ENCODE measurements at places on chromosomes 11 and 22.

DNA sequence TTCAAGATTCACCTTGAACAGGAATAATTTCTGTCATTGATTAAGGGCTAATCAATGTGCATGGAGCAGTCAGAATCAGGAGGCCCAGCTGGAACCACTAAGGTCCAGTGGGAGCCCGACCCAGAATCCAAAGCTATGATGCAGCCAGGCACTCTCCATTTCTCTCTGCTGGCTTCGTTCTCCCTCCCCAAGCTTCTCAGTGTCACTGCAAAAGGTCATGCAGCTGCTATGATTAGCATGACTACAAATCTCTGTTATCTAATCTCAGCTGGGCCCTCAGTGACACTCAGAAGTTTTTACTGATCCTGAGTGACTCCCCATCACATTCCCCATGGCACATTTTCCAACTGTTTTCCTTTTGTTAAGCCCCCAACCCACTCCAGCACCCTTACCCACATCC lies 31.1 kb upstream of the PRSS23 start:
- DNase-seq: no peak

GRCh38 chr11:6655020-6655789 lies 404 bp downstream of the DCHS1 start:
- no peak for DNase-seq

- no peak for DNase-seq
Observed at GRCh38 chr22:44118645-44119315, 61.9 kb upstream of the PARVG start.

DNA sequence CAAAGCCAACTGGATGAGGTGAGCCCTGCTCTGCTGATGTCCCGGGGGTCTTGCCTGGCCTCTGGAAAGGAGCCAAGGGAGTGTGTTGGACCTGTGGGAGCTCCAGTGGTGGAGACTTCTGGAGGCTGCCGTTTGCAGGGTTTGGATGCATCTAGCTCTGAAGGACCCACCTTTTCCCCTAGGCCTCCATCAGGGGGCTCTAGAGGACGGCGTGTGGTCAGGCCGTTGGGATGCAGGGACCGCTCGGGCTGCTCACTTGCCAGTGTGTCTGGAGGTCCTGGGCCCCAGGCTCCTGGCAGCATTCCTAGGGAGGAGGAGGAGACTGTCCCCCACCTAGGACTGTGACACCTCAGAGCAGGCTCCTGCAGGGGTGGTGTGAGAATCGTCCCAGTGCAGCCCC lies 58.3 kb downstream of the PRDM11 start:
- DNase-seq: no peak

GRCh38 chr22:47232753-47233152 lies 470.3 kb downstream of the TBC1D22A start:
- DNase-seq: no peak

DNA sequence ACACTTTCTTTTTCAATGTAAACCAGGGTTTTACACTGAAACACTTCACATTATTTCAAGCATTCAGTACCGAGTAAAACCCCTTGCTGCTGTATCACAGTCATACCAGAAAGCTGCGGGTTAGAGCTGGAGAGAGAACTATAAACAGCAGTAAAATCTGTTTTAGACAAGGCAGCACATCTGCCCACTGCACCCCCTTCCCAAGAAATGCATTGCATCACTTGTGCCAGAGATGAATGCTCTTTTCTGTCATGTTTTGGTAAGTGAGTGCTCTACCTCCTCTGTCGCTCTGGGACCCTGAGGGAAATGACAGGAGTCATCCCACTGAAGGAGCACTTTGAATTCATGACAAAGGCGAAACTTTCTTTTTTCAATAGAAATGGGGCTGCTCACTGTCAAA lies 107.2 kb downstream of the MAML2 start:
- DNase-seq: peak; percentile 40

DNA sequence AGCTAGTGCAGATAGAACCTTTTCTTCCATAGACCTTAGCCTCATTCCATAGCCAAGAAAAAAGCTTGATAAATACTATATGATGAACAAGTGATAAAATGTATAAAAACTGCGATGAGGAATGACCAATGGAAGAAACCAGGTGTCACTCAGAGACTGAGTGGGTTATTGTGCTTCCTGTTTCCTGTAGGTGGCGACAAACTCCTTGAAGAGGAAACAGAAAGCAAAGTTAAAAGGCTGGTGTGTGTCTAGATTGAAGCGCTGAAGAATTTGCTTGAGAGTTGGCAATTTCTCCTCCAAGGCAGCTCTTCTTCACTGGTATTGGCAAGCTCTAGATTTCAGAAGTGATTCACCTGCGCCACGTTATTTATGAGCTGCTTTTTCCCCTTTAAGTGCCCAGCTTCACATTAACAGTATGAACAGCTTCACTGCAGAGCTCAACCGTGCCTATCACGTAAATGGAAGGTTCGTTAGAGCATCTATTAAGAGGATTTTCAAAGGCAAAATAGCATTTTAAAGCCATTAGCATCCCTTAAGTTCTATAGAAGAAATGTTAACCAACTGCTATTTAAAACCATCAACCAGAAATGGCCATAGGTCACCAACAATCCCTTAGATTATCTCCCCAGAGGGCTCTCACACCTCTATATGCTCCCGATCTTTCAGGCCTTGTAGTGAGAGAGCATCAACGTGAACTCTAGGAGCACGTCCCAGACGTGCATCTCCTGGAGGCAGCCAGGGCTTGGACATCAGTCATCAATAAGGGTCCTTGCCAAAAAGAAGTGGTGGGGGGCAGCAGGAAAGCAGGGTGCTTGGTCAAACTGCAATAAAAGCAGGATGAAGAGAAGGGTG lies 179.4 kb downstream of the CADM1 start:
- DNase-seq: no peak

GRCh38 chr11:104529906-104530305 lies 366.0 kb upstream of the PDGFD start:
- DNase-seq: no peak

GRCh38 chr11:32386770-32387377 lies 48.5 kb downstream of the WT1 start:
- DNase-seq: no peak

- no peak for DNase-seq
Observed at GRCh38 chr11:76671237-76671592, 668 bp upstream of the LRRC32 start.

DNA sequence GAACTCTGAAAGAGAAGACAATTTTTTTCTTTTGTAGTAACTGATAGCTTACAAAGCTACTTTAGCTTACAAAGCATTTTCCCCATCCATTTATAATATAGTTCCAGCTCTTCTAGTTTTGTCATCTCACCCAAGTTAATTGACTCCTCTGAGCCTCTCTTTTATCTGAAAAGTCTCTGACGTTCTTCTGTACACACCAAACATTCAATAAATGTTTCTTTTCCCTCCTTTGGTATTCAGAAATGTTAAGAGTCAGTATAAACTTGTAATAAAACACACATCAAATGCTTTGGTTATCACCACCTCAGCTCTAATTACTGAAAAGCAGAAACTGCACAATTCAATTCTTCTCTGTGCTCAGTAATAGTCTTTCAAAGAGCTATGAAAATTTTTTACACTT lies 5.9 kb downstream of the CCDC90B start:
- DNase-seq: no peak

- DNase-seq: no peak
Observed at GRCh38 chr11:35852056-35852455, 91.8 kb upstream of the LDLRAD3 start.

- no peak for DNase-seq
Observed at GRCh38 chr22:37186997-37187522, 987 bp downstream of the C1QTNF6 start.

DNA sequence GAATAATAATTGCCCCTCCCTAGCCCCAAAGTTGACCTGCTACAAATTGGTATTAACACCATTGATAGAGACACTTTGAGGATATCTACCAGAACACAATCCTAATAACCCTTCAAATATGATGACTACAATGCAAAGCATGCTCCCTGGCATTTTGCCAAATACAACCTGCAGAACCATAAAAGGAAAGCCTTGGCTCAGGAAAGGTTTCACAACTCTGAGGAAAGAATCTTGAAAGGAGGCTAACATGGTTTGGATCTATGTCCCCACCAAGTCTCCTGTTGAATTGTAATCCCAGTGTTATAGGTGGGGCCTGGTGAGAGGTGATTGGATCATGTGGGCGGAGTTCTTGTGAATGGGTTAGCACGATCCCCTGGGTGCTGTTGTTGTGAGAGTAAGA lies 140.4 kb upstream of the ARHGAP42 start:
- no peak for DNase-seq

- no peak for DNase-seq
Observed at GRCh38 chr22:33272180-33272579, 214.0 kb upstream of the SYN3 start.

GRCh38 chr22:32661737-32662586 lies 139.5 kb upstream of the TIMP3 start:
- no peak for DNase-seq

GRCh38 chr11:124837491-124837856 lies 27.8 kb upstream of the ROBO3 start:
- no peak for DNase-seq

DNA sequence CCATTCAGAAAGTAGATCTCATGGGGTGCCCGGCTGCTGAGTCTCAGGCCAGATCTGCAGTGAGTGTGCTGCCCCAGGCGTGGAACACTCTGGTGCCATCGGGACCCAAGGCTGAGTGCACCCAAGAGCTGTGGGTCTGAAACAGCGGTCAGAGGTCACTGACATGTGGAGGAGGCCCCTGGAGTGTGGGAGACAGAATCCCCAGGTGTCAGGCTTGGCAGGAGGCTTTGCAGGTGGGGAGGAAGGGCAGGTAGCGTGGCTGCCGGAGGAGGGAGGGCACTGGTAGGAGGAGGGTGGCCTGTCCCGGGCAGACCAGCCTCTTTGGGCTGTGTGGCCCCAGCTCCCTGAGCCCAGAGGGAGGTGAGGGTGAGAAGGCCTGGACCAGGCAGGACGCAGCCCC lies 31.7 kb upstream of the KRTAP5-6 start:
- DNase-seq: no peak

DNA sequence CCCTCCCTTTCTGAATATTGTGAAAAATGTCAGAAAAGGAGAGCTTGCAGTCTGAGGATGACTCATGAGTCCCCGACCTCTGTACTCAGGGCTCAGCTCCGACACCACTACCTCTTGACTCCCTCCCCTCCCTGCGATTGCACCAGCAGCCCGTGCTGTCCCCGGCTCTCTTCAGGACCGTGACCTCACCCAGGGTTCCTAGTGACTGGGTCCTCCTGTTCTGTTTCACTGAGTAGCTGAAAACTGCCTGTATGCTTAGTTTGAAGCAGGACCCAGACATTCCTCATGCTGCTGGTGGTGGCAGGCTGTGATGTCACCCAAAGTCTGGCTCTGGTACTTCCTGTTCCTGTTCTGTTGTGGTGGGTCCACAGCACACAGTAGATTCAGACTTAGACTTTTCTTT lies 11.7 kb downstream of the PHRF1 start:
- DNase-seq: peak; percentile 39

DNA sequence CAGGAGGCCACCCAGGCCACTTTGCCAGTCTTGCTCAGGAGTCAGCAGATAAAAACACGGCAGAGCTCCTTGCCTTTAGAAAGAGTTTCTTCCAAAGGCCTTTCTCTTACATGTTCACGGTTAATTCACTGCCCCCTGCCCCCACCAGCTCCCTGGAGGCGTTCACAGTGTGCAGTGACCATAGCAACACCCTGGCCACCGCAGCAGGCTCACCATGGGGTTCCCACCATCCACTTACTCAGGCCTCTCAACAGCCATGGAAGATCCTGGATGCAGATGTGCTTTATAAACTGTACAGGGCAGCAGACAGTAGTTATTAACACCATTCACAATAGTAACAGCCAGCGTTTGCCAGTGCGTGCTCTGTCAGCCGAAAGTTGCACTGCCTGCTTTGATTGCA lies 10.6 kb upstream of the MYO7A start:
- no peak for DNase-seq

DNA sequence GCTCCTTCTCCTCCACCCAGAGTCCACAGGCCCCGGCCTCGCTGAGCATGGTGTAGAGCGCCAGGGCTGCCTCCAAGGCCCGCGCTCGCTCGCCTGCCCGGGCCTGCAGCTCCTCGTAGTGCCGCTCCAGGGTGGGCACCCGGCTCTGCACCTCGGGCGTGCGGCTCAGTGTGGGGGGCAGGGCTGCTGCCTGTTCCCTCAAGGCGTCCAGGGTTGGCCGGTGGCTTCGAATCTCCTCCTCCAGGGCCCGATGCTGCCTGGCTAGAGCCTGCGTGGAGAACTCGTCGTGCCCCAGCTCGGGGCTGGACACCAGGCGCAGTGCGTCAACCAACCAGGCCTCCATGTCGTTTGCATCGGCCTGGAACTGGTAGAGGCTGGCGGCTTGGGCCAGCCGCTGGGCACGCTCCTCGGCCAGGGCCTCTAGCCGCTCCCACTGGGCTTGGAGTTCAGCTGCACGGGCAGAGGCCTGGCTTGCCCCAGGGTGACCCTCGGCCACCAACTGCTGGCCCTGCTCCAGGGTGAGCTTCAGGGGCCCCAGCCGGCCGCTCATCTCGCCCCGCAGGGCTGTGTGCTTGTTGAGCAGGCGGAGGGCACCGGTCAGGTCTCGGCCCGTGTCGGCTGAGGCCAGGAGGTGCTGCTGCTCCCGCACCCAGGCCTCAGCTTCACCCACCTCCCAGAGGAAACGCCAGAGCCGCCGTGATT lies 24.2 kb downstream of the SPTBN2 start:
- DNase-seq: no peak

DNA sequence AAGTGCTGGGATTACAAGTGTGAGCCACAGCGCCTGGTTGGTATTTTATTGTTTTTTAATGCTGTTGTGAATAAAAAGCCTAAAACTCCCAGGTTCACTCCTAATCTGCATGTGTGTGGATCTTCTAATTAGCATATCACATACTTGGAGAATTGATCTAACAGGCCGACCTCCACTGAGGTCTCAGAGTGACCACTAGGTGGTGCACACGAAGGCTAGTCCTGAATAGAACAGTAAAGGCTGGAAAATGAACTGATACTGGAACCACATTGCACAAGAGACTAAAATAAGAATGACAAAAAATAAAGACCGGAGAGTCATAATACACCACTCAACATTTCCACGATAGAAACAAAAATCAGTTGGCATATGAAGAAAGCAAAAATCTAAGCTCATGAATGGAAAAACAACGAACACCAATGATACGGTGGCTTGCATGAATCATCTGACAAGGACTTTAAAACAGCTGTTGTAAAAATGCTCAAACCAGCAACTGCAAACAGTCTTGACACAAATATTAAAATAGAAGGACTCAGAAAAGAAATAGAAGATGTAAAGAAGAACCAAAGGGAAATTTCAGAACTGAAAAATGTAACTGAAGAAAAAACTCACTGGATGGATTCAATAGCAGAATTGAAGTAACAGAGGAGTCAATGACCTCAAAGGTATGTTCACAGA lies 19.2 kb downstream of the PIM3 start:
- DNase-seq: no peak

- no peak for DNase-seq
Observed at GRCh38 chr11:94550513-94550912, 6.8 kb downstream of the FUT4 start.

GRCh38 chr22:44209343-44209742 lies 28.6 kb downstream of the PARVG start:
- no peak for DNase-seq

- DNase-seq: no peak
Observed at GRCh38 chr11:3230636-3231549, 1.3 kb downstream of the MRGPRE start.

GRCh38 chr22:38758276-38758945 lies 2.6 kb upstream of the SUN2 start:
- DNase-seq: peak; percentile 51

- DNase-seq: no peak
Observed at GRCh38 chr11:97364047-97364446, 974.2 kb downstream of the JRKL start.

- no peak for DNase-seq
Observed at GRCh38 chr11:79547256-79547655, 106.4 kb upstream of the TENM4 start.
